ENCODE measurements at places on chromosomes 5 and 9. TPM values are rescaled to one million over a fixed set of nuclear protein-coding genes. Genes with fewer than 3 reads are reported as not detected.

SET gene
- 375 TPM for total RNA-seq

IGFBPL1 gene
- 2.1 TPM for total RNA-seq

MARVELD2 gene
- total RNA-seq = 2.5 TPM

TOPORS gene
- total RNA-seq = 11.5 TPM

CARTPT gene
- total RNA-seq = not detected

GLRA1 gene
- not detected for total RNA-seq

HAVCR2 gene
- 0.23 TPM for total RNA-seq

SLC6A19 gene
- 0.62 TPM for total RNA-seq

SH2D3C gene
- total RNA-seq = 0.08 TPM

CNTFR gene
- 0.06 TPM for total RNA-seq

MRPL36 gene
- 116 TPM for total RNA-seq

CMBL gene
- 22.4 TPM for total RNA-seq
